NCI-H1417 treated with DMSO at 0.1 percent for 48 hours (cell line): ENCODE measurements at places on chromosomes 11 and 22.

GRCh38 chr22:17162731-17163130 lies 3.7 kb upstream of the HDHD5 start:
- no peak for DNase-seq

DNA sequence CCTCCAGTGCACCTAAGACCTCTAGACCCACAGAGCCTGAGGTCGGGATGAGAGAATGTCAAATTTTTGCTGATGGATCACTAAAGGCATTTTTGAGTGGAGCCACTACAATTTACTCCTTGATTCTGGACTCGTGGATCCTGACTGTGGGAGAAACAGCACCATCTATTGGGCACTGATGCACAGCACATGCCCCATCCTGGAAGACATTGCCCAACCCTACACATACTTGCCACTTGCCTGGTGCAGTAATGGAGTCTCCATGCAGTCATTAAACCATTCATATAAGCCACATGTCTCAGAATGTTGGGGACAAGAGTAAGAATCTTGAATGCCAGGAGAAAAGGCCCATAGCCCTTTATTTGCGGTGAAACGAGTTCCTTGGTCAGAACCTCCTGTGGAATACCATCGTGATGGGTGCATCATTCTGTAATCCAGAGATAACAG lies 103.9 kb downstream of the GGTLC2 start:
- no peak for DNase-seq

GRCh38 chr11:109604481-109605400 lies 182.8 kb downstream of the C11orf87 start:
- no peak for DNase-seq

DNA sequence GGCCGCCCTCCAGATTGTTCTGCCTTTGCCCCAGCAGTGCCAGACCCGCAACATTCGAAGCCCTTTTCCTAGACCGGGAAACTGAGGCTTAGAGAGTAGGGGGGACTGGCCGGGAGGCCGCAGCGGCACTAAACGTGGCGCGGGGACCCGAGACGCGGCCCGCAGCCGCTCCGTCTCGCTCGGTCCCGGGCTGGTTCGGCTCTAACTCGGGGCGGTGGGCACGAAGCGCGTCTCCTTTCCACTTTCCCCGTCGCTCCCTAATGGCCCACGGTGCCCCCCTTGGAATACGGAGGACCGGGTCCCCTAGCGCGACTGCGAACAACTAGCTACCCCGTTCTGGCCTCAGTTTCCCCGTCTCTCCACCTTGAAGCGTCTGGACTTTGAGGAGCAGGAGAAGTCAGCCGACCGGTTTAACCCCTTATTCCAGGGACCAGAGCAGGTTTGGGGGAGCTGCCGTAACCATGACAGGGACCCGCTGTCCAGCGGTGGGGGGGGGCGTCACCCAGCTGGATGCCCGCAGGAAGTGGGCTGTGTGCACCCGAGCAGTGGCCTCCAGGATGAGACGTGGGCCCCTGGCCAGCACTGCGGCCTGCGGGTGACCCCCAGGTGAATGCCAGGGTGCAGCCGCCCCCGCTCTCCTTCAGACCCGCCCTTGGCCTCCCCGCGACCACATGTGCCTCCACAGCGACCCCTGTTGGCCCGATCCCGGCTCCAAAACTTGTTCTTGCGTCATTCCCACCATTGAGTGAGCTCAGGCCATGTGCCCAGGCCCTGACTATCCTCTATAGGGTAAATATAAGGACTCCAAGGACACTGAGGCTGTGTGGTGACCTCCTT lies 1.1 kb downstream of the CDC42EP1 start:
- DNase-seq, result no peak

DNA sequence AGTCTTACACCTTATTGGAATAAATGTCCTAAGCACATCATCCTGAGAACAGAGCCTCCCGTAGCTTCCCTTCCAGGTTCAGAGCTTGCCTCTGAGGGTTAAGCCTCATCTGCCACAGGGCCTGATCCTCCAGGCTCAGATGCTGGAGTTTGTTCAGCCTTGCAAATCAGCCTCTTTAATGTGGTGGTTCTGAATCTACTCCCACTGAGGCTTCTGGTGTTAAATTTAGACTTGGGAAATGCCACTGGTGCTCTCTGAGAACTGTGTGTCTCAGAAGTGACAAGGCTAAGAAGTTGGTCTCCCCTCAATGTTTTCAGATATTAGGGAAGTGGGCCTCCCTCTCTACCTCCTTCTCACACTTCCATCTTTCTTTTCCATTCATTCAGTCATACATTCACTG lies 68.7 kb downstream of the CCDC81 start:
- DNase-seq, result no peak

- DNase-seq, result no peak
Measured at GRCh38 chr11:16840951-16841350, 102.5 kb downstream of the C11orf58 start.

- no peak for DNase-seq
Measured at GRCh38 chr22:23532731-23533130, 47.4 kb downstream of the IGLL1 start.

- DNase-seq, result peak; percentile 5
Measured at GRCh38 chr11:100918551-100919500, 210.8 kb downstream of the PGR start.

DNA sequence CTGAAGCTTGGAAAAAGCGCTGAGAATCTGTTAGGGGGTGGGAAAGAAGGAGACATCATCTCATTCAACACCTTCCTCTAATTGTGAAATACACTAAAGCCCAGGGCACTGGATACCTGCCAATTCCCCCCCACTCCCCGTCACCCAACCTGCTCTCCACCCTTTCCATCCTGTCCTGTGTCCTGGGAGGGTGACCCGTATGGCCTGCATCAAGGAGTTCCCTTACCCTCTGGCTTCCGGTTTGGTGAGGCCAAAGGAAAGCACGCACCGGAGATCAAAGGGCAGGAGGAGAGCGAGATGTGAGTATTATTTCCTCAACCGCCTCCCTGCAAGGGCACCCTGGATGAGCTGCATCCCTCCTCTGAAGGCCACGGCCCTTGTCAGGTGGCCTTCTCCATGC lies 65.0 kb upstream of the PTPRJ start:
- no peak for DNase-seq

GRCh38 chr11:353179-353873 lies 16.0 kb upstream of the B4GALNT4 start:
- no peak for DNase-seq

- DNase-seq, result no peak
Measured at GRCh38 chr11:131121426-131122333, 205.4 kb upstream of the SNX19 start.

DNA sequence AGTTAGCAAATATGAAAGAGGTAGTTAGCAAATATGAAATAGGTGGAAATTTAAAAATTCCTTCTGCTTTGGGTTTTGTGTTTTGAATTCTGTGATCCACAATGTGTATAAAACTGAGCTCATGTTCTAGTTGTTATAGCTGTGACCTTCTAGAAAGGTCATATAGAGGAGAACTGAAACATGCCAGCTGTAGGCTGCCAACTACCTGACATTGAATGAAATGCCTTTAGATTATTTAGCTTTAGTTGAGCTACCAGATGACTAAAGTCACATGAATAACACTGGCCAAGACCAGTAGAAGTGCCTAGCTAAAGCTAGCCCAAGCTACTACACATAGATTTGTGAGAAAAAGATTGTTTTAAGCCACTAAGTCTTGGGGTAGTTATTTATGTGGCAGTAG lies 5.8 kb upstream of the TCN1 start:
- no peak for DNase-seq

DNA sequence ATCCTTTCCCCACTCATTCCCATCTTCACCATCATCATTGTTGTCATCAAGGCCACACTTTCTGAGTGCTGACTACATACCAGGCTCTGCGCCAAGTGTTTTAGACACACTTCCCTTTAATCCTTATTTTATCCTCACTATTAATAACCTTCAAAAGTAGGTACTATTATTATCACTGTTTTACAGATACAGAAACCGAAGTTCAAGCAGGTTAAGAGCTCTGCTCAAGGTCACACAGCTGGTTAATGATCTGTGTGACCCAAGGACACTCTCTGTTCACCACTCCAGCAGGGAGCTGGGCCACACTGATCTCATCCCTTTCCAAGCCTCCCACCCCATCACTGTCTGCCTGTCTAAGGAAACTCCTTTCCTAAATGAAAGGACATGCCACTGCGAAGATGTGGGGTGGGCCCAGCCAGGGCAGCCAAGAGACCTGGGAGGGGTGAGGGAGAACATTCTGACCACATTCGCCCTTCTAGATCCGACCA lies 17.2 kb upstream of the TSKU start:
- DNase-seq, result no peak

DNA sequence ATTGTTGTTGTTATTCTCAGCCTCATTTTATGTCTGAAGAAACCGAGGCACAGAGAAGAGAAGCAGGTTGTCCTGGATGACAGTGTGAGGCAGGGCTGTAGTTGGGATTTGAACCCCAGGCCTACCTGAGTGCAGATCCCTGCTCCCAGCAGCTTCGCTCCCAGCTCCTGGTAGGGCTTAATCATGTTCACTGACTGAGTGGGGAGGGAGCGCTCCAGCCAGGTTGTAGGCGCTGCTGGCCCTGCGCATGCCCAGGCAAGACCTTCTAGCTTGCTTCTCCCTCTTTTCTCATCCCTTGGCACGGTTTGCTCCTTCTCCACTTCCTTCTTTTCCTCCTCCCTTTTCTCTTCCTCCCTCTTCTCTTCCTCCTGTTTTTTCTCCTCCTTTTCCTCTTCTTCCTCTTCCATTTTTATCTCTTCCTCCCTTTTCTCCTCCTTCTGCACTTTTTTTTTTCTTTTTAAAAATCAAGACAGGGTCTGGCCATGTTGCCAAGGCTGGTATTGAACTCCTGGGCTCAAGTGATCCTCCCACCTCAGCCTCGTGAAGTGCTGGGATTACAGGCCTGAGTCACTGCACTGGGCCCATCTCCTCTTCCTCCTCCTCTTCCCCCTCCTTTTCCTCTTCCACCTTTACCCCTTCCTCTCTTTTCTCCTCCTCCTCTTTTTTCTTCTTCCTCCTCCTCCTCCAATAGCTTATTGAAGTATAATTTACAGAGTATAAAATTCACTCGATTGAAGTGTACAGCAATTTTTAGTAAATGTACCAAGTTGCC lies 109.3 kb downstream of the KIAA1671 start:
- no peak for DNase-seq

DNA sequence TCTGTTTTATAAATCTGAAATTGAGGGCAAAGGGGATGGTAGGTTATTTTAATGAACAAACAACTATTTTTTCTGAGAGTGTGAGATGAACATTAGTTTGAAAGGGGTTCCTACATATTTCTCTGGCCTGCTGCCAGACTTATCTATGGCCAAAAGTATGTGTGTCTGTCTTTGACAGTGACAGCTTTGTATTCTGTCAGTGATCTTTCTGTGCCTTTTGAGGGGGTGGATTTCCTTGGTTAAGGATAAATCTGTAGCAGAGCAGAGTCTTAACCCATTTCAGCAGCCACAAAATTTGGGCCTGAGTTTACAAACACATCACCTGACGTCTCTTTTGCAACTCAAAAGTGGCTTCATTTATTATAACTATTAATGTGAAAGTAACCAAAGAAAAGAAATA lies 30.9 kb downstream of the ZFTA start:
- DNase-seq, result no peak

DNA sequence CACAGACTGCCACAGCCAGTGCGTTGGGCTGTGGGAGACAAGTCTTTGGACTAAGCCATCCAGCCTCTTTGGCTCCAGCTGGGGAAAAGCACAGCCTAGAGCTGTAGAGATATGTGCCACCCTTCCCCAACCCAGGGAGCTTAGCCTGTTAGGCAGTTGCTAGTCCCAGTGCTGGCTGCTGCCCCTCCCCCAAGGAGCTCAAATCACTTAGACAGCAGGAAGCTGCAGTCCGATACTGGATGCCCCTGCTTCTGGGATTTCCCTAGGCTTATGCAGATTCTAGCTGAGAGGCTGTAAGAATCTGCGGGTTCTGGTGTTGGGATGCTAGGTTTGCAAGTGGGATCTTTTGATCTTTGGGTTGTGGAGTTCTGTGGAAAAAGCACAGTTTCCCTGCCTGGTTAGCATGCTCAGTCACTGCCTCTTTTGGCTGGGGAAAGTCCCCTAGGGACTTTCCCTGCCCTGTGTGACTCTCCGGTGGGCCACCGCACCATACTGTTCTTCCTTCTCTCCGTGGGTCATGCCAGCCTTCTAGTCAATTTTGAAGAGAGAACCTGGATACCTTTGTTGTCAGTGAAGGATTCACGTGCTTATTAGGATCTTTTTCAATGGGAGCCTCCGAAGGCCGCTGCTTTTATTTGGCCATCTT lies 792.0 kb downstream of the KCNA4 start:
- DNase-seq, result no peak

DNA sequence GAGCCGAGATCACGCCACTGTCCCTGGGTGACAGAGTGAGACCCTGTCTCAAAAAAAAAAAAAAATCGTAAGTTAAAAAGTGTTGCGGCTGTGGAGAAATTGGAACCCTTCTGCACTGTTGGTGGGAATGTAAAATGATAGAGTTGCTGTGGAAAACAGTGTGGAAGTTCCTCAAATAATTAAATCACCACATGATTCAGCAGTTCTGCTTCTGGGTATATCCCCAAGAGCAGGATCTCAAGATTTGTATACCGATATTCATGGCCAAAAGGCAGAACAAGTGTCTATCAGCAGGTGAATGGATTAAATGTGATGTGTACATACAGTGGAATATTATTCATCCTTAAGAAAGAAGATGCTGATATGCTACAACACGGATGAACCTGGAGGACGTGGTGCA lies 3.8 kb downstream of the SELENOO start:
- no peak for DNase-seq

DNA sequence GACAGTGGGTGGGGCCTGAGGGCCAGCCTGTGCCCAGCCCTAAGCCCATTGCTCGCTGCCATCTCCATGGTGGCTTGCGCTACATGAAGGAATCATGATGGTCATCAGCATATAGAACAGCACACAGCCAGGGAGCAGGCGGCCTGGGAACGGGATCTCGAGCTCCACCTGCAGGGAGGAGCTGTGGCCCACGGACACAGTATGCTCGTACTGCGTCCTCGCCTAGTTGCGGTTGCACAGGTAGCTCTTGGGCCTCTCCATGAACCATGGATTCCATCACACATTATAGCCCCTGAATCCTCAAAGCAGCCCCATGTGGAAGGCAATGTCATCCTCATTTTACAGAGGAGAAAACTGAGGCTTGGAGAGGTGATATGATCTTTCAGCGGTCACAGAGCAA lies 15.1 kb downstream of the SEC14L4 start:
- DNase-seq, result no peak

GRCh38 chr22:17342361-17342760 lies 26.9 kb upstream of the CECR2 start:
- no peak for DNase-seq

DNA sequence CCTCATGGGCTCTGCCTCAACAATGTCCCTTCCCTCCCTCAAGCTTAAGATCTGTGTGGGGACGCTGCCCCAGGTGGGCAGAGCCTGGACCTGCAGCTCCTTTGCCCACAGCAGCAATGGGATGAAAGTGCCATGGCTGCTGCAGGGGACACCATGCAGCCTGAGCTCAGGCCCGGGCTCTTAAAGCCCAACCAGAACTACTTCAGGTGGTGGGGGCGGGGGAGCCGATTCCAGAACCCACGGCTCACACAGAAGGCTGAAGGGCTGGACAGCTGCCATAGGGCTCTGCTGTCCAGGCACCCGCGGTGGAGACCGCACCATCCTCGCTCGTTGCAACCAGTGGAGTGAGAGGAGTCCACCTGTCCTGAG lies 12.5 kb downstream of the CHID1 start:
- DNase-seq, result no peak

GRCh38 chr11:36008584-36008983 lies 64.7 kb downstream of the LDLRAD3 start:
- no peak for DNase-seq
